ENCODE measurements at places on chromosomes 13 and 19.

DNA sequence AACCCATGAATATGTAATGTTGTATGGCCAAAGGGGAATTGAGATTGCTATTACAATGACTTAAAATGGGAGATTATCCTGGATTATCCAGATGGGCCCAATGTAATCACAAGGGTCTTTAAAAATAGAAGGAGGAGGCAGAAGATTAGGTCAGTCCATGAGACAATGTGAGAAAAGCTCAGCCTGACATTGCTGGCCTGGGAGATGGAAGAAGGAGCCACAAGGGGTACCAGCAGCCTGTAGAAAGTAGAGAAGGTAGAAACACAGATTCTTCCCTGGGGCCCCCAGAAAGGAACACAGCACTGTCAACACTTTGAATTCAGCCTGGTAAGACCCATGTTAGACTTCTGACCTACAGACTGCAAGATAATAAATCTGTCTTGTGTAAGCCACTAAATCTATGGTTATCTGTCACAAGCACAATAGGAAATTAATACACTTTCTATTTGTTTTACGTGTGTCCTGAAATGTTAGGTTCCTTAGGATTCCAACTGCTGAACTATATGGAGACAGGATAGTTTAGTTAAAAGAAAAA, 132.9 kb upstream of the SERP2 start:
- no peak for DNase-seq

GRCh38 chr13:105445796-105446195, 1089.7 kb downstream of the EFNB2 start:
- no peak for DNase-seq

GRCh38 chr13:67036699-67037457, 193.3 kb downstream of the PCDH9 start:
- DNase-seq = no peak

GRCh38 chr19:16591803-16592556, 19.8 kb upstream of the SLC35E1 start:
- no peak for DNase-seq

GRCh38 chr13:49936968-49937273, 781 bp upstream of the SPRYD7 start:
- DNase-seq = no peak

DNA sequence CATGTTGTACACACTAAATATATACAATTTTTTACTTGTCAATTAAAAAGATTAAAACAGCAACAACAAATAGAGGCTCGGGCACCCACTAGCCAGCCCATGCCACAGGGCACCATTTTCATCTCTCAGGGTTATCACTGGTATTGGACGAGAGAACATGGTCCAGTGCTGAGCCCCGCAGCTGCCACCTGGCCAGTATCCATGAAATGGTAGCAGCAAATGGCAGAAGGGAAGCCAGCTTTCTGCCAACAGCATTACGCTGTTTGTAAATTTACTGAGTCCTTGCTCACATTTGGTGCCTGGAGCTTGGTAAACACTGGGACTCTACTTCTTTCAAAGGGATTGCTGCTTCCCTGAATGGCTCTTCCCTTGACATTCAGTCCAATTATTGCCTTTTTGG, 87.9 kb upstream of the WASF3 start:
- DNase-seq = no peak

GRCh38 chr19:13960863-13961784, 8.8 kb downstream of the DCAF15 start:
- no peak for DNase-seq

- no peak for DNase-seq
Measured at GRCh38 chr13:99896369-99897075, 75.0 kb downstream of the ZIC5 start.
